ENCODE measurements at places on chromosomes 5 and 9. TPM values are rescaled to one million over a fixed set of nuclear protein-coding genes. Genes with fewer than 3 reads are reported as not detected.

Gene NPDC1
- 49.7 TPM for total RNA-seq

Gene CCNJL
- total RNA-seq: 5.5 TPM

Gene ZNF300
- total RNA-seq: 0.74 TPM

Gene PSAT1
- 0.31 TPM for total RNA-seq

- no peaks in the 10 kb centered on the region for H3K4me1 ChIP-seq
- H3K4me3 ChIP-seq: no peak overlapping the region
- H3K27me3 ChIP-seq: no peaks in the 10 kb centered on the region
- H3K27ac ChIP-seq: no peak overlapping the region
- DNase-seq: no peak
- no peaks in the 10 kb centered on the region for H3K36me3 ChIP-seq
These were observed 56.4 kb downstream of the BARX1 start for GRCh38 chr9:93898502-93899426.

GRCh38 chr9:20604562-20604961 lies 17.7 kb downstream of the MLLT3 start:
- H3K27me3 ChIP-seq: no peaks in the 10 kb centered on the region
- no peaks in the 10 kb centered on the region for H3K4me1 ChIP-seq
- no peak for DNase-seq
- H3K36me3 ChIP-seq: no peaks in the 10 kb centered on the region

Data from right atrium auricular region (tissue), 2 donors.